WTC11 (cell line): ENCODE measurements at places on chromosomes 2 and 18.

DNA sequence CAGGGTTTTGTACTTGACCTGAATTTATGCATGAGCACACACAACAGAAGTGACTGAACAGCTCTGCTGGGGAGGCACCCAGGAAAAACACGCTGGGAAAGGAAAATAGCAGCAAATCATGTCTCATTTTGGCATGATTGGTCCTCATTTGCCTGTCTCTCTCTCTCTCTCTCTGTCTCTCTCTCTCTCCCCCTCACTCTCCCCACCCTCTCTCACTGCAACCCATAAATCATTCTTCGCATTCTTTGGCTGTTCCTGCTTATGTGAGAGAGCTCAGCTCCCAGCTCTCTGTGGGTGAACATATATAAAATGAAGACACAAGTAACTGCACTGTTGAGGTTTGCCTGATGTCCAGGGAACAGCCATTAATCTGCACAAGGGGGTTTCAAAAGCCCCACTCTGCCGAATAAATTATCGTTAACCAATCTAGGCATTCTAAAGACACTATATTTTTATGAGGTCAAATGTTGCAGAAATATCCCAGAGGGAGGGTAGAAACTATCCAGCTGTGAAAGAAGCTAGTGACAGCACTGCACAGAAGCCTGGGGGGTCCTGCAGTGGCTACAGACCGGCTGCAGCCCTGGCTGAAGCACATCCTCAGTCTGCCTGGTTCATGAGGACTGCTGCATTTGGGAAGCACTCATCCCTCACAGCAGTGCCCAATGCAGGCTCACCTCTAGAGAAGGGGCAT, 260.3 kb downstream of the AFF3 start:
- DNase-seq, result no peak

- DNase-seq, result peak; percentile 22
Observed at GRCh38 chr2:69177063-69177771, 164.2 kb downstream of the ANTXR1 start.

DNA sequence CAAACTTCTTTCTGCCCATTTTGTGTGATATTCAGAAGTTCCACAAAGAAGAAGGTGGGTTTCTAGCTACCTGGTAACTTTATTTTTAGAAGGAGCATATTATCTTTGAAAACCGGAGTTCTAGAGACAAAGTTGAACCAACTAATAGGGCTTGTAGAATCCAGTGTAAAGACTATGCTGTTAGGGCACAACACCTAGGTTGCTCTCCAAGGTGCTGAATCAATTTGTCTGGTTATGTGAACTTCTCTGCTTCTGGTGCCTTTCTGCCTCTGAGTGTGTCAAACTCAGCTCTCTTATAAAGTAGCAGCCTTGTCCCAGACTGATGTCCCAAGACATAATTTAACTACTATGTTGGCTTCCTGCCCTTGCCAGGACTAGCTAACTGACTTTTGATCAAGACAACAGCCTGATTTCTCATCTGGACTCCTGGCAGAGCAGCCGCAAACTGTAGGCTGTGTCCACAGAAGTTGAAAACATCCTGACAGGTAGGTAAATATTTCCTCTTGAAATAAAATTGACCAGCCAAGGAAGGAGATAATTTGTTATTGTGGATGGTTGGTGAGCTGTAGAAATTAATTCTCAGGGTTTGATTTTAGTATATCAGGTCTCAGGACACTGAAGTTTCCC, 119.4 kb downstream of the CYRIA start:
- peak; percentile 19 for DNase-seq

DNA sequence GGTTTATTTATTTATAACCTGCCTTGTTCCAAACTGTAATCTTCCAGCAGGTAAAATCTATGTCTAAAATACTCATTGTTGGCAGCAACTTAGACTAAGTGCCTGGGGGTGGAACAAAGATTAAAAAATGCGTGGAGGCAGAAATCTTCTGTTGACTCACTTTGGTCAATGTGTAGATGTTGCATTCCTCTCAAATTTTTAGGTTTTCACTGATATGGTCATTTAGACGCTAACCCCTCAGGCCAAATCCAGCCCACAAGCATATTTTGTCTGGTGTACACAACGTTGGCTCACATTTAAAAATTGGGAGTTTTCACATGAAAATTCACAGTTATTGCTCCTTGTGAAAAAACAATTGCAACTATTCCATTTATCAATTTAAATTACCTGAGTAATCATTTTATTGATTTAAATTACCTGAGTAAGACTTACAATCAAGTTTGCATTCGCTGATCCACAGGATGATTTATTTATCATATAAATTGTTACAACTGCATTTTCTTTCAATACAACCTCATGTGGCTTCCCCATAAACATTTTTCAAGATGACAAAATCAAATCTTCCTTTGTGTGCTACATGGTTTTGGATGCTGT, 564.2 kb downstream of the TSN start:
- no peak for DNase-seq

- DNase-seq, result no peak
Observed at GRCh38 chr18:46481847-46482245, 175.2 kb downstream of the LOXHD1 start.
